ENCODE measurements at places on chromosomes 2 and 18. TPM values are rescaled to one million over a fixed set of nuclear protein-coding genes. Genes with fewer than 3 reads are reported as not detected.

- no peak for DNase-seq
These were observed 86.6 kb upstream of the TMEM247 start for GRCh38 chr2:46392561-46393346.

DNA sequence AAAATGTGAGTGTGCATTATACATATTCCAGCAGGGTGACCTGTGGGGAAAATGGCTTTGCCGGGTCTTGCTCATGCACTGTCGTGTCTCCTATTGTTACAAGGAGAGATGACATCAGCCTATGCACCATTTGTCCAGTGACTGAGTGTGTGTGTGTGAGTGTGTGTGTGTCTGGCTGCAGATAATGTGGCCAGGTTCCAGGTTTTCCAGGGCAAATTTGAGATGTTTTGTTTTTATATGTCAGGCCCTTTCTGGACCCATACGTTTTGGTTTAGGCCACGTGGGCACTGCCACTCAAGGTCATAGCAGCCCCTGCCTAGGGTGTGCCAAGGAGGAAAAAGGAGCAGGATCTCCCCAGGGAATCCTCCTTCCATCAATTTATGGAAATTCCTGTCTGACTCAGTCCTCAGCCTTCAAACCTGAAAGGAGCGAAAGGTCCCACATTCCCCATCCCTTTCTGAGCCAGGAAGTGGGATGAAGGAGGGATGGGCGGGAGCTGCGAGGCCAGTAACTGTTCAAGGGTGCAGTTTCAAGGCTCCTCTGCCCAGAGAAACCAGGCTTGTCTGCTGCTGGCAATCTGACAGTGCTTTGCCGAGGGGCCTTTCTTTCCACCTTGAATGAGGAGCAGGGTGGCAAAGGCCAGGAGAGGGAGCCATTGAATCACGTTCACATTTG is 93.0 kb upstream of the SMAD2 start:
- DNase-seq, result peak; percentile 56

- DNase-seq, result no peak
These were observed 151.8 kb upstream of the SLC14A2 start for GRCh38 chr18:45463451-45463850.

DNA sequence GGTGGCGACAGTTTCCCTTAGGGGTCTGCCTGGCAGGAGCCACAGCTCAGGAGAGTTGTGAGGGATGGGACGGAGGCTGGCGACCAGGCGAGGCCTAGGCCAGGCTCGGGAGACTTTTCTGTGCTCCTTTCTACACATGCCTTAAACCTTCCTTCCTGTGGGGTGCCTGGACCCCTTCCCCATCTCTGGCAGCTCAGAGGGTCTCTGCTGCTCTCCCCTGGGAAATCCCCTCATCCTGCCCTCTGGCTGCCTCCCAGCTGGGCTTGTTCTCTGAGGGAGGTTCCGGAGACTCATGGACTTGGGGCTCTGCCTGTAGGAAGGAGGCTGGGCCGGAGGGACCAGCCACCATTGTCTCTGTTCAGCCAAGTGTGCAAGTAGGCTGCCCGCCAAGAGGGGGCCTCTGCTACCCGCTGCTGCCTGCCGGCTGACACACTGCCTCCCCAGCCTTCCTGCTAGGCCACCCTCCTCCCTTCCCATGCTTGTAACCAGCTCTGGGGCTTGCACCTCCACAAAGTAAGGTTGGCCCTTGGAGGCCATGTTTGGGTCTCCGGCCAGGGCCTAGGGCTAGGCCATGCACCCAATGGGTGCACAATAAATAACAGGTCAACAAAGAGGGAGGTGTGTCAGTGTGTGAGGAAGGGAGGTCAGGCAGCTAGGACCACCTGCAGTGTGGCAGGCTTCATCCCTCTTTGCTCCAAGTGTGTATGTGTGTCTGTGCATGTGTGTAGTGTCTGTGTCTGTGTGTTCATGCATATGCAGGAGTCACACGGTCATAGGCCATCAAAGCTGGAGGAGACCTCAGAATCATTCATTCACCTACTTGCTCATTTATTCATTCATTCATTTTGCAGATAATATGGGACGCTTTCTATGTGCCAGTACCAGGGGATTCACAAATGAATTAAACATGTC is 28.8 kb downstream of the PSD4 start:
- DNase-seq, result no peak

GRCh38 chr18:32763293-32763692 is 9.5 kb downstream of the KLHL14 start:
- no peak for DNase-seq

Gene HOXD8
- 1.3 TPM for total RNA-seq

- DNase-seq, result no peak
These were observed 225.1 kb downstream of the TFCP2L1 start for GRCh38 chr2:121059651-121060649.

Gene FNDC4
- 32.5 TPM for total RNA-seq

DNA sequence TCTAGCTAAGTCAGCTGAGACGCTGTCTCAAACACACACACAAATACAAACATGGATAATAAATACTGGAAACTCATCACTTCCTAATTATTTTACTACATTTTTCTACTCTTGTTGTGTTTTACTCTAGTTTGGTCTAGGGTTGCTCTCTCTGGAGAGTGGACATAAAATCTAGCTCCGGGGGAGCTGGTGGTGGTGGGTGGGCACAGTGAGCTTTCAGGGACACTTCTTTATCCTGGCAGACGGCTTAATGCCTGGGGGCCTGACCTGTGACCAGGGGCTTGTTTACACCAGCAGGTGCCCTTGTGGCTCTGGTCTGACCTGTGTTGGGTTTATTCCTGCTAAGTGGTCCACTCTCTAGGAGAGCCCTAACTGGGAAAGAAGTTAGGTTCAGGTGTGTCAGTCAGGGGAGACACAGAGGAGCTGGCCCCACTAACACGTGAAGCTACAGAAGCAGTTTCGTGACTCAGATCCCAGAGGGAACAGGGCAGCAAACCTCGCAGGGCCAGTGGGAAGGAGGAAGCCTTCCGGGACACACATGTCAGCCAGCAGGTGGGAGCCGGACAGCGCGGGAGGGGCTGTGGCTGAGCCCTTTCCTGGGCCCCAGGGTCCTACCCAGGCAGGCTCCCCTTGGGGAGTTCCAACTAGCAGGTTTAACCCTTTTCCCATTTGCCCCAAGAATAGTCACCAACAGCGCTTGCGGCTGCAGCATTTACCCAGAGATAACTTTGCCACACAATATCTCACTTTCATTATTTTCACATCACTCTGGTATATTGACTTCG is 22.5 kb upstream of the BOK start:
- DNase-seq, result no peak

DNA sequence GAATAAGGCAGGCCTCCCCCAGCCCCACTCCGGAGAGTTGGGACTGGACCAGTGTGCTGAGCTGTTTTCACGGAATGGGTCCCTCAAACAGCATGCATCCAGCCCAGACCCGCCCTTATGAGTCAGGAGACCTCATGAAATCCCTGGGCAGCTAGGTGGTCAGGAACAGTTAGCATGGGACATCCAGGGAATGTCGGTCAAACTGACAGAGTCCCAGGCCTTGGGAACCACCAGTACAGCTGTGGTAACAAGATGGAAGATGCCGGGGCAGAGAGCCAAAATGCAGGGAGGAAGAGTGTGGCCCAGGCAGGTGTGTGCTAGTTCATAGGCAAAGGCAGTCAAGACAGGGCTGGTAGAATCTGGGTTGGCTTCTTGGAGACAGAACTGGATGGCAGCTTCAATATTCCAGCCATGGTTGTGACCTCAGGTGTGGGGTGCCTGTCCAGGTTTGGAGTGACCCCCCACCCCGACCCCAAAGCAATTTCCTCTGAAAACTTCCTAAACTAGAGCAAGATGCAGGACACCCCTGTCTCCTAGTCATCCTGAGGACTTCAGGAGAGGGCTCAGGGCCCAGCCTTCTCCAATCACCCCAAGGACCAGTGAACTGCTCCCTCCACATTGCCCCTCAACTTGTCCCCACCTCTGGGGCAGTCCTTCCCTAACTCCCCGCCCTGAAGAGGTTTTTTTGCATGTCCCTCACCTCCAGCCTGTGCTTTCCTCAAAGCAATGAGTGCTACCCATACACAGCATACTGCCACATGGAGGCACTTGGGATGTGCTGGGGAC is 46.5 kb downstream of the KCNIP3 start:
- DNase-seq, result no peak

Gene REEP1
- 15.7 TPM for total RNA-seq
